Activated CD8-positive, alpha-beta memory T cell treated with anti-CD3 and anti-CD28 coated beads, Interleukin-2, amount 10 ng/mL, durations not matched to agents 7 days and 5 days (primary cell): ENCODE measurements at places on chromosomes 5 and 9. TPM values are rescaled to one million over a fixed set of nuclear protein-coding genes. Genes with fewer than 3 reads are reported as not detected.

DNA sequence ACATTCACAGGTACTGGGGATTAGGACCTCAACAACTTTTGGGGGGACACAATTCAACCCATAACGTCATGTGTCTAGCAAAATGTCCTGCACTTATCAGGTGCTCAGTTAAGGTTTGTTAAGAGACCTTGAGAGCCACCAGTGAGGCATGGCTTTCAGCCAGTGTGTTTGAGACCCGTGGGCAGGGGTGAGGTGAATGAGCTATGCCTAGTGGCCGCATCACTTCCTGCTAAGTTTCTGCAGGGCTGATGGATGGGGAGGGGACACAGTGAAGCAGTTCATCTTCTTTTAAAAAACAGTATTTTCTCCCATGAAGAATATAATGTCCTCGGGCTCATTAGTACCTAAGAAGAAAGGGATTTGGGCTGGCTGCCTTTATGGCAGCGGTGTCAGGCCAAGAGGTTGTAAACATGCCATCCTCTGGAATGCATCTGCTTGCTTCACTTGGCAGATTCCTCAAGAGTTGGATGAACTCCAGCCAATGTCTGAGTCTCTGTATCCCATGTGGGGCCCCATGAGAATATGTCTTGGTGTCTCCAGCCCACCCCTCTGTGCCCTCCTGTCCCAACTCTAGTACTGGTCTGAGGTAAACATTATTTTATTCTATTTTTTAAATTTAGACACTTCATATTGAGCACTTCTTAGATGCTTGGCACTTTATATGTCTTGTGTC is 282.2 kb downstream of the CWC27 start:
- no peaks in the 10 kb centered on the region for H3K27me3 ChIP-seq
- H3K4me1 ChIP-seq, result peaks cover 13% of the 10 kb centered on the region
- no peak overlapping the region for H3K4me3 ChIP-seq
- no peak overlapping the region for H3K27ac ChIP-seq
- no peak for DNase-seq

DNA sequence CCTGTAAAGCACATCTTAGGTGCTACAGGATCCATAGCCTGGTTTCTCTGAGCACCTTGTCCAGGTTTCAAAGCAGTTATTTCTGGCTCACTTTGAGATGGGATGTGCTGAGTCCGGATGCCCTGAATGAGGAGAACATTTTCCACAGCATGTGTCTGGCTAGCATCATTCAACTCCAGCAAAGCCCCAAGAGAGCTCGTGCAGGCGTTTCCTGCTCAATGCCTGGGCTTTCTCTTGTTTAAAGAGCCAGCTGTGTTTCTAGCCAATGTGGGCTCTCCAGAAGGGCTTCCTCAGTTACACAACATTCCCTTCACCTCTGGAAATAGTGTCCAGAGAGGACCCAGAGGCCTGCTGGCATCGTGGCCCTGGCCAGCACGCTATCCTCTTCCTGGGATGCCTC is 411.7 kb downstream of the DMAC1 start:
- no peak for DNase-seq
- no peaks in the 10 kb centered on the region for H3K36me3 ChIP-seq
- H3K4me1 ChIP-seq, result no peaks in the 10 kb centered on the region
- no peak overlapping the region for H3K27ac ChIP-seq
- peaks cover 22% of the 10 kb centered on the region for H3K27me3 ChIP-seq
- no peak overlapping the region for H3K4me3 ChIP-seq

DNA sequence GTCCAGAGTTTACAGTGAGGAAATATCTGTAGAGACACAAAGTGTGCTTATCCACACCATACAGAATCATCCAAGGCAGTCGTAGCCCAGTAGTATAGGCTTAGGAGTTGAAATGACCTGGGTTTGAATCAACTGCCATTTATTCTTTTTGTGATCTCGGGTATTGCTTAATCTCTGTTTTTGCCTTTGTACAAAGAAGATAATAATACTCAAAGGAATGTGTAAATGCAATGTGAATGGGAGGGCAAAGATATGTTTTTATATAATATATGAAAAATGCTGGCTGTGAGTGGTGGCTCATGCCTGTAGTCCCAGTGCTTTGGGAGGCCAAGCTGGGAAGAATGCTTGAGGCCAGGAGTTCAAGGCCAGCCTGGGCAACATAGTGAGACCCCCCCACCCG is 141.1 kb downstream of the SPATA31D1 start:
- H3K36me3 ChIP-seq, result no peaks in the 10 kb centered on the region
- no peak overlapping the region for H3K27ac ChIP-seq
- H3K27me3 ChIP-seq, result no peaks in the 10 kb centered on the region
- no peak overlapping the region for H3K4me3 ChIP-seq

DNA sequence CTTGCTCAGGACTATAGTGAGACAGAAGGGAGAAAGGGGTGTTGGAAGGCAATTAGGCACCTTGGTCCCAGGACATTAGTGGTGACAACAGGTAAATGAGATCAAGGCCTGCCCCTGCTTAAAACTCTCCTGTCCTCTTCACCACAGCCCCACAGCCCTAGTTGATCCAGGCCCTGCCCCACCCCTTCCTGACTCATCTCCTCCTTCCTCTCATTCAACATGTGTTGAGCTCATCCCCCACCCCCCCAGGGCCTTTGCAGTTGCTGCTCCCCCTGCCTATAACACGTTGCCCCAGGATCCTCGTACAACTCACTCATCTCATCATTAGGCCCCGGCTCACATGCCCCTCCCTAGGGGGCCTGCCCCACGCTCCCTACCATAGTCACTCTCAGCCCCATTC is 66.8 kb downstream of the TSPAN17 start:
- H3K27ac ChIP-seq, result no peak overlapping the region
- DNase-seq, result no peak
- peaks cover 53% of the 10 kb centered on the region for H3K27me3 ChIP-seq
- no peaks in the 10 kb centered on the region for H3K4me1 ChIP-seq

DNA sequence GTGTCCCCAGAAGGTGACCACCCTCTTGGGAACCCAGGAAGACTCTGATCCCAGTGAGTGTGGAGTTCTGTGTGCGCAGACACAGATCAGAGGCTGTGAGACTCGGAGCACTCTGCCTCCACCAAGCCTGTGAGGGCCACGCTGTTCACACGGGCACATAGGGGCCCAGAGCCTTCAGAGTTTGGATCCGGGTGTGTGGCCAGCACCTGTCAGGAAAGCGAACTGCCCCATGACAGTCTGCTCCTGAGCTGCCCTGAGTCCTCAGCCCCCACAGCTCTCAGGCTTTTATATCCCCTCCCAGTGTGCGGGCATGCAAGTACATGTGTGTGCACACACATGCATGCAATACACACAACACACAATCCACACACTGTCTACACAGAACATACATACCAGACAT is 161.8 kb upstream of the IRX2 start:
- no peaks in the 10 kb centered on the region for H3K27me3 ChIP-seq
- H3K36me3 ChIP-seq, result peaks cover 2% of the 10 kb centered on the region
- H3K4me3 ChIP-seq, result no peak overlapping the region
- no peak overlapping the region for H3K27ac ChIP-seq

GRCh38 chr5:59020611-59021285 is 437.9 kb downstream of the RAB3C start:
- peak; percentile 46 for DNase-seq
- no peaks in the 10 kb centered on the region for H3K27me3 ChIP-seq
- peaks cover 43% of the 10 kb centered on the region for H3K4me1 ChIP-seq
- peak overlapping the region; percentile 67 for H3K27ac ChIP-seq

DNA sequence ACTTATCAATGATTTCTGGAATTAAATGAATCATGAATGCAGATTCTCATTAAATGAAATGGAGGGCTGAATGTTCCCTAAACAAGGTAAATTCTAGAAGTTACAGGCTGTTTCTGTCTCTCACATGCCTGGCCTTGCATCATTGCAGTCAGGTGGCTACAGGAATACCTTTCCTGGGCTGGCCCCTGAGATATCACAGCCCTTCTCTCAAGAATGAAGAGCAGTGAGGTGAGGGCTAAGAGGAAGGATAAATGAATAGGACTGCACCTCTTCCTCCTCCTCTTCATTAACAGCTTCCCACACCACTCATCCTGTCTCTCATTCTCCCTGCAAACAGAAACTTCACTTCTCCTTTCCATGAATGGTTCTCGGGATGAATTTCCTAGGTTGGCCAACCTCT is 22.5 kb downstream of the ARHGEF28 start:
- no peaks in the 10 kb centered on the region for H3K4me1 ChIP-seq
- H3K27me3 ChIP-seq, result peaks cover 26% of the 10 kb centered on the region
- no peaks in the 10 kb centered on the region for H3K36me3 ChIP-seq
- H3K4me3 ChIP-seq, result no peak overlapping the region
- no peak overlapping the region for H3K27ac ChIP-seq
- no peak for DNase-seq

- no peak overlapping the region for H3K27ac ChIP-seq
- H3K27me3 ChIP-seq, result peaks cover 3% of the 10 kb centered on the region
- no peaks in the 10 kb centered on the region for H3K4me1 ChIP-seq
- H3K36me3 ChIP-seq, result peaks cover 4% of the 10 kb centered on the region
- no peak for DNase-seq
- H3K4me3 ChIP-seq, result no peak overlapping the region
Observed at GRCh38 chr5:175621971-175622370, 35.9 kb upstream of the HRH2 start.

DNA sequence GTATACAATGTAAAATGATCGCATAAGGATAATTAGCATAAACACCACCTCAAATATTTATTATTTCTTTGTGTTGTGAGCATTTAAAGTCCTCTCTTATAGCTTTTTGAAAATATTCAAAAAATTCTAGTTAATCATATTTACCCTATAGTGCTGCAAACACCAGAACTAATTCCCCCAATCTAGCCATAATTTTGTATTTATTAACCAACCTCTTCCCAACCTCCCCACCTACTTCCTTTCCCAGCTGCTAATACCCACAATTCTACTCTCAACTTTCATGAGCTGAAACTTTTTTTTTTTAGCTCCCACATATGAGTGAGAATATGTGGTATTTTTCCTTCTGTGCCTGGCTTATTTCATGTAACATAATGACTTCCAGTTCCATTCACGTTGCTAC is 317.8 kb upstream of the ATP10B start:
- no peak for DNase-seq
- no peak overlapping the region for H3K4me3 ChIP-seq
- H3K4me1 ChIP-seq, result no peaks in the 10 kb centered on the region

- H3K4me1 ChIP-seq, result no peaks in the 10 kb centered on the region
- no peaks in the 10 kb centered on the region for H3K27me3 ChIP-seq
- no peak overlapping the region for H3K27ac ChIP-seq
- DNase-seq, result no peak
- no peaks in the 10 kb centered on the region for H3K36me3 ChIP-seq
Observed at GRCh38 chr9:129402371-129402739, 218.5 kb downstream of the C9orf50 start.

DNA sequence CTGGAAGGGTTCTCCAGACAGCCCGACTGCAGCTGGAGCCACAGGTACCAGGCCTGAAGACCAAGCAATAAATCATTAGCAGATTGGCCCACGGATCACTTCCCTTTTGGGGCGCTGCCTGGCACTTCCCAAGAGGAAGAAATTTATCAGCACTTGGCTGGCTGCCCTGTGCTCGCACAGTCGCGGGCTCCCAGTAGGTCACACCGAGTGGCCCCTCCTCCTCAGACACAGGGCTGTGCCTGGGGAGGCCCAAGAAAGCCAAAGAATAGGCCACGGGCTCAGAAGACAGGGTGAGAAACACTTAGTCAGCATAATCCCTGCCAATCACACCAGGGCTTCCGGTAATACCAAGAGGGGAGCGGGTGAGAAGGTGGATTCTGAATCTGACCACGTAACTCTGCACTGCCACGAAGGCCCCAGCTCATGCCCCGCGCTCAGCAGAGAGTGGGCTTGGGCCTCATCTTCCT is 115.7 kb upstream of the MSX2 start:
- H3K27me3 ChIP-seq, result no peaks in the 10 kb centered on the region
- no peaks in the 10 kb centered on the region for H3K4me1 ChIP-seq
- DNase-seq, result no peak
- H3K4me3 ChIP-seq, result no peak overlapping the region
- no peaks in the 10 kb centered on the region for H3K36me3 ChIP-seq

GRCh38 chr9:38296807-38297206 is 95.7 kb upstream of the ALDH1B1 start:
- no peak overlapping the region for H3K27ac ChIP-seq
- DNase-seq, result no peak
- H3K4me1 ChIP-seq, result no peaks in the 10 kb centered on the region
- peaks cover 16% of the 10 kb centered on the region for H3K27me3 ChIP-seq
- no peak overlapping the region for H3K4me3 ChIP-seq

DNA sequence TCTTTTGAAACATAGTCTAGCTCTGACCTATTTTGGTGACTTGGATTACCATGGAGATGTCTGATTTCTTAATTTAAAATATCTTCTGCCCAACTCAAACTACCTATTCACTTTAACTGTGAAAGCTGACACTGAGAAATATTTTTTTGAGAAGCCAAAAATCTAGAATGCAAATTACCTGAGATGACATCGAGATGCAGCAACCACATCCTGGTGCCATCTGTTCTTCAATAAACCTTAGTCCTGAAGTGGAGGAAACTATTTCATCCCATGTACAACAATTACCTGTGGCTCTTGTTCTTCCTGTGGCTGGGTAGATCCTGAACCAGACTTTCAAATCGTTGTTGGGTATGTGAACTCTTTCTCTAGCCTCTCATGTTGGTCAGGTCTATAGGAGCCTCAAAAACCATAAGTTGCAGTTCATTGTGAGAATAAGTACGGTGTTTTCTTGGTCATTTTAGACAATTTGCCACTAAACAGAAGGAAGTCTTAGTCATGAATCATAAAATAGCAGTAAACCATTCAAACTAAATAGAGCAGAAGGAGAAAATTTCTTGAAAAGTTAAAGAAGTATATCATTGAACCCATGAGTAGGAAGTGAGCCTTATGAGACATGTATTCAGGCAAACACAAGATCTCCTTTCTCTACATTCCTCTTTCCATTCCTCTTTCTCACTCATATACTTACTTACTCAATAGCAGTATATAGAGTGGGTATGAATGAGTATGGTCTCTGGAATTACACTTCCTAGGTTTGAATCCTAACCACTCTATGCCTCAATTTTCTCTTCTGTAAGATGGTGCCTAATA is 176.0 kb downstream of the HMHB1 start:
- H3K27ac ChIP-seq, result no peak overlapping the region
- no peaks in the 10 kb centered on the region for H3K36me3 ChIP-seq
- peaks cover 15% of the 10 kb centered on the region for H3K27me3 ChIP-seq

GRCh38 chr5:122727112-122727541 is 47.8 kb upstream of the SNX2 start:
- H3K27me3 ChIP-seq, result peaks cover 32% of the 10 kb centered on the region
- no peak overlapping the region for H3K4me3 ChIP-seq
- H3K36me3 ChIP-seq, result no peaks in the 10 kb centered on the region
- no peak overlapping the region for H3K27ac ChIP-seq
- H3K4me1 ChIP-seq, result peaks cover 8% of the 10 kb centered on the region

C6 gene
- not detected for total RNA-seq

ZNF367 gene
- total RNA-seq, result 36.3 TPM

EGFLAM gene
- not detected for total RNA-seq

PCDHB9 gene
- not detected for total RNA-seq

C5orf52 gene
- not detected for total RNA-seq

ZNF618 gene
- 0.54 TPM for total RNA-seq

GLRA1 gene
- total RNA-seq, result not detected

FOXD4L5 gene
- 0.18 TPM for total RNA-seq

CTNND2 gene
- not detected for total RNA-seq
